Activated CD4-positive, alpha-beta T cell treated with anti-CD3 and anti-CD28 coated beads, Interleukin-2, Interleukin-4, amounts not matched to agents 100 ng/mL and 50 ng/mL, durations not matched to agents 16 hours and 8 hours (primary cell): ENCODE measurements at places on chromosomes 13 and 19.
A peak's percentile ranks its signal among the peaks of the same experiment; 100 is the strongest.

GRCh38 chr13:40026741-40027140 lies 371.3 kb downstream of the COG6 start:
- DNase-seq, result peak; percentile 46

DNA sequence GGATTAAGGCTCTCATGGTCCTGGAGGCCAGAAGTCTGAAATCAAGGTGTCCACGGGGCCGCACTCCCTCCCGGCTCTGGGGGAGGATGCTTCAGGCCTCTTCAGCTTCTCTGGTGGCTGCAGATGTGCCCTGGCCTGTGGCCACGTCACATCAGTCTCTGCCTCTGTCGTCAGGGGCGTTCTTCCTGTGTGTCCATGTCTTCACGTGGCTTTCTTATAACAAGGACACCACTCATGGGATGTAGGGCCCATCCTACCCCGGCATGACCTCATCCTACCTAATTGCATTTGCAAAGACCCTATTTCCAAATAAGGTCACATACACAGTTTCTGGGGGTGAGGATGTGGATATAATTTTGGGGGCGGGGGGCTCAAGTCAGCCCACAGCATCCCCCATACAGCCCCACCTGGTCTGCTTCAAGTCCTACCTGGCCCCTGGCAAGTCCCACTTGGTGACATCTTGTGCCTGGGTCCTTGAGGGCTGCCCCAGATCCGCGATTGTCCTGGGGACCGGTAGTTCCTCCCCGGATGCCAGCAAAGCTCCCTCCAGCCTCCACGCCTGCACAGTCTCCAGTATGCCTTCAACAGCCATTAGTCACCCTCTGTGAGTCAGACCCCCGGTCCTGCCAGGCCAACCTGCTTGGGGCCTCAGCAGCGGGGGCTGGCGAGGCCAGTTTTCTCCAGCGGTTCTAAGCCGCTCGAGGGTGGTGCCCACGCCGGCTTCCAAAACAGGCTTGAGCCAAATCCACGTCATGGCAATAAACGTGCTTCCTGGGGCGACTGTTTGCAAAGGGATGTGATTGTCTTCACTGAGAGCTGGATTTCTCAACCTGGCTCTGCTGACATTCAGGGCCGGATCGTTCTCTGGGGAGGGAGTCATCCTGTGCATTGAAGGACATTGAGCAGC lies 32.2 kb downstream of the MYO9B start:
- no peak for DNase-seq

DNA sequence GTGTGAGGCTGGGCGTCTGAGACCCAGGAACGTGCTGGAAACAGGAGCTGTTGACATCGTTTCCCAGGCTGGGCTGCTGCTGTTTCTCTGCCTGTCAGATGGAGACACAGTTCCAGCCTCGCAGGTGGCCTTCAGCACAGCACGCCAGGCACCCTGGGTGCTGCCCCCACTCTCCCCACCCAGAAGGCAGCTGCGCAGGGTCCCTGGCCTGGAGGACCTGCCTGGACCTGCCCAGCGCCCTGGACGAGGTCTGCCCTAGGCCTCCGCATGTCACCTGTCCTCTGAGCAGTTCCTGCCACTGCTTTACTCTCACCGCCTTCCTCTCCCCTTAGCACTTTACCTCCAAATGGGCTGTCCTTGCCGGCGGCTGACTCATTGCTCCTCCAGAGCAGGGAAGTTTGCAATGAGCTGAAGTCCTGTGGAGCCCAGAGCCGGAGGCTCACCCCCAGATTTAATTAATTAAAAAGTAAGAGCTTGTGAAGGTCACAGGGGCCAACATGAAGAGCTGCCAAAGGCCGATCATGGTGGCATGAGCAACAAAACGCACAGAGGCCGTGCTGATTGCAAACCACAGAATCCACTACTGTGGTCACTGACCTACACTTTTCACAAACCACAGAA lies 32.2 kb downstream of the C13orf46 start:
- no peak for DNase-seq

- DNase-seq, result no peak
Observed at GRCh38 chr13:98389319-98389718, 187.6 kb downstream of the STK24 start.

DNA sequence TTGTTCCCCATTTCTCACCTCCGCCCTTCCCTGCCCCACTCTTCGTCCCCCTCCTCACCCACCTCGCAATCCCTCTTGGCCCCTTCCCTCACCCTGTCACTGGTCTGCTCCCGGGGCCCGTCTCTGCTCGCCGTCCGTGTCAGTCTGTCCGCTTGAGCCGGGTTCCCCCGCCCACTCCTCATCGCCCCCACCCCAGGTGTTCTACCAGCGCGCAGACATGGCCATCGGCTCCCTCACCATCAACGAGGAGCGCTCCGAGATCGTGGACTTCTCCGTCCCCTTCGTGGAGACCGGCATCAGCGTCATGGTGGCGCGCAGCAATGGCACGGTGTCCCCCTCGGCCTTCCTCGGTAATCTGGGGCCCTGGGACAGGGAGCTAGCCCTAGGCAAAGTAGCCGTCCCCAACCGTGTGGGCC lies 22.3 kb downstream of the GRIN2D start:
- no peak for DNase-seq
